GM10248 (cell line): ENCODE measurements at places on chromosomes 5 and 9.

- no peak for DNase-seq
Measured at GRCh38 chr9:90419221-90419851, 223.3 kb downstream of the DIRAS2 start.

GRCh38 chr9:124964056-124964455 lies 23.2 kb upstream of the GOLGA1 start:
- no peak for DNase-seq

DNA sequence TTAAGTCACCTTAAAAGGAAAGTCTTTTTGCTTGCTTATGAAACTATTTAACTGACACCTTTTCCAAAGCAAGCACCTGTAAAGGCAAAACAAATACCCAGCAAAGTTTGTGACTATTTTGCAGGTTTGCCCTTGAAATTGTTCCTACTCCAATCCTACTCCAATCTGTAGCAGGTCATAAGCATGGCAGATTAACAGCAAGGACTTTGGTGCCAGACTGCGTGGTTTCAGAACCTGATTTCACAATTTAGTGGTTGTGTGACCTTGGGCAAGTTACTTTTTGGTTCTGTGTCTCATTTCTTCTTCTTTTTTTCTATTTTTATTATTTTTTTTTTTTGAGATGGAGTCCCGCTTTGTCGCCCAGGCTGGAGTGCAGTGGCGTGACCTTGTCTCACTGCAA lies 282.1 kb downstream of the RFX3 start:
- no peak for DNase-seq

GRCh38 chr5:78615697-78616096 lies 32.9 kb downstream of the LHFPL2 start:
- DNase-seq, result no peak

GRCh38 chr9:99353408-99353807 lies 131.3 kb downstream of the SEC61B start:
- DNase-seq, result no peak

GRCh38 chr9:34370970-34371880 lies 5.5 kb downstream of the MYORG start:
- no peak for DNase-seq

- DNase-seq, result no peak
Measured at GRCh38 chr9:26296910-26297572, 595.6 kb downstream of the CAAP1 start.

DNA sequence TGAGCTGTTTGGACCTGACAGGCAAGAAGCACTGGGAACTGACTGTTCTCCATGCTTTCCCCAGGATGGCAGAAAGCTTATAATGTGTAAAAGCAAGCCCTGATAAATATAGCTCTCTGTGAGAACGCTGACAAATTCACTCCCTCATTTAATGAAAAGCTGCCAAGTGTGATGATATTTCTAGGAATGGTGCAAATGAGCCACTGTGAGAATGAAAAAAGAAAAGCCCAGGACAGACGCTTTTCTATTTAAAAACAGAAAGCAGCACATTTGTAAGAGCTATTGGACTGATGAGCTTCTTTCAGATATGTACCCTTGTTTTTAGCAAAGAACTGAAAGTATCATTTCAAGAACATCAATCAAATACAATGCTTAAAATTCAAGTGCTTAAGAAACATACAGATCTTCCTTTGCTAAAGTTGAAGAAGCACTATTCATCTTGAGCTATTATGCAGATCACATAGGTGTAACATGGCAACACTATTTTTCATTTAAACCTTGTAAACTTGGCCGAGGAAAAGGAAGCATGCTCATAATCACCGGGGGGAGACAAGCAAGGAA lies 842.6 kb upstream of the ACO1 start:
- no peak for DNase-seq

GRCh38 chr9:123033864-123034601 lies 566 bp downstream of the GPR21 start:
- DNase-seq, result peak; percentile 26

- DNase-seq, result no peak
Measured at GRCh38 chr5:35884773-35885172, 28.1 kb downstream of the IL7R start.

DNA sequence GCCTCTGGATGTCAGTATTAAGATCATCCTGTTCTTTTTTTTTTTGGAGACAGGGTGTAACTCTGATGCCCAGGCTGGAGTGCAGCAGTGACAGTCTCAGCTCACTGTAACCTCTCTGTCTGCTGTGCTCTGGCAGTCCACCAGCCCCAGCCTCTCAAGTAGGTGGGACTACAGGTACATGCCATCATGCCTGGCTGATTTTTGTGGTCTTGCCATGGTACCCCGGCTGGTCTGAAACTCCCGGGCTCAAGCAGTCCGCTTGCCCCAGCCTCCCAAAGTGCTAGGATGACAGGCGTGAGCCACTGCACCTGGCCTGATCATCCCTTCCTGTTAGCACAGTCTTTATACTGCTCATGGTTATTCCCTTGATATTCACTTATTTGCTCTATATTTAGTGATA lies 3.5 kb downstream of the KDM4C start:
- DNase-seq, result no peak

DNA sequence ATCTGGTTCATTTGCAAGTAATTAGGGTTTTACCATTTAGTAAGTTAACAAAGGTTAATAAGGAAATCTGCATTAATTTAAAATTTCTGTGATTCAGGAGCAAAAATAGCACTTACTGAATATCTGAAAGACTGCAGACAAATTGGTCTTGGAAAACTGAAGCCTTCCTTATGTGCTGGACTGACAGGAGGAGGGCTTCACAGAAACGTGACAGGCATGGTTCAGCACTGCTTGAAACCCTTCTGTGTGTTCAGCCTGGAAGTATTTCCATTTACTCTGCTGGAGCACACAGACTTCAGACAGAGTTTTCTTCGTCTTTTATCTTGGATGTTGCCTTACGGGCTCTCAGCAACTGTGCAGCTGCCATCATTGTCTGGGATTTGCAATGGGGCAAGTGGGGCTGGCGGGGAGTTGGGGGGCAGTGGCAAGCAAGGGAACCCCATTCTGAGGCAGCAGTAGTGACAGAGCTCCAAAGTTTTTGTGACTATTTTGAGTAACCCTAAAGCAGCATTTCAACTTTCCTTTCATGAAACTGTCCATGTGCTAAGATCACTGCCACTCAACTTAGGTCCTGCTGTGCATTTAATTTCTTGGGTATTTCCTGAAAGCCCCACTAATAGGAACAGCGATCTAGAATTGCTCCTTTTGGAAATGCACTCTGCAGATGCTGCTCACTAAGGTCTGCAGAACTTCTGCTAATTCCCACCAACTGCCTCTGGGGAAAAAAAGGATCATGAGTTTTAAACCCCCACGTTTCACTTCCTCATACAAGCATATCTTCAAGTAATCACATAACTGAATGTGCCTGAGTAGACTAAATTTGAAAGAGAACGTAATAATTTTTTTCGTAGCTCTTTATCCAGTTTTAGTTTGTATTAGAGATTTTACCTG lies 56.6 kb downstream of the KCNN2 start:
- DNase-seq, result peak; percentile 21

DNA sequence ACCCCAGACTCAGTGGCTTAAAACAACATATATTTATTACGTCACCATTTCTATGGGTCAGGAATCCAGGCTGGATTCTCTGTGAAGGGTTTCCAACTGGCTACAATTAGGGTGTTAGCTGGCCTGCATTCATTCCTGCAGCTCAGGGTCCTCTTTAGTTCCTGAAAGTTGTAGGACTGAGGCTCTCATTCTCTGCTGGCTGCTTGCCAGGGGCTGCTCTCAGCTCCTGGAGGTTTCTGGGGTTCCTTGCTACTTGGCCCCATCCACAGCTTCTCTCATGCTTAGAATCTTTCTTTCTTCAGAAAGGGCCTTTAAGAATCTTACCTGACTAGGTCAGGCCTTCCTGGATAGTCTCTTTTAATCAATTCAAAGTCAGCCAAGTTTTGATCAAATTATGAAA lies 424.6 kb downstream of the GADD45G start:
- no peak for DNase-seq

DNA sequence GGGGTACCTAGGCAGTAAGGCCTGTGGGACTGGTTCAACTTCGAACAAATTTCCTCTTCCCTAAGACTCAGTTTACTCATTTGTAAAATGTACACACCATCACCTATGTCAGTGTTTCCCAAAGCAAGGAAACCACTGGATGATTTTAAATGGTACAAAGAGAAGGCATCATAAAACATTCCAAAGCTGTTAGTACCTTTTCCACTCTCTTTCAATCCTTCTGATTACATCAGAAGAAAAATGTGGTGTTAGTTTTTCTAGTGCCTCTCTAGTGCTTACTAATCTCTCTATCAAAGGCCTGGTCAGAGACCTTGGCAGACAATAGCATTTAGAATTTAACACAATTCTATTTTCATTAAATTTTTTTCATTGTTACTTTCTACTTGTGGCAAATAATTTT lies 18.1 kb downstream of the NR6A1 start:
- DNase-seq, result no peak

GRCh38 chr9:131114084-131114535 lies 11.3 kb upstream of the NUP214 start:
- DNase-seq, result no peak

GRCh38 chr9:86670536-86670935 lies 276.8 kb downstream of the GAS1 start:
- no peak for DNase-seq

- no peak for DNase-seq
Measured at GRCh38 chr9:9920425-9921060, 692.3 kb downstream of the PTPRD start.

DNA sequence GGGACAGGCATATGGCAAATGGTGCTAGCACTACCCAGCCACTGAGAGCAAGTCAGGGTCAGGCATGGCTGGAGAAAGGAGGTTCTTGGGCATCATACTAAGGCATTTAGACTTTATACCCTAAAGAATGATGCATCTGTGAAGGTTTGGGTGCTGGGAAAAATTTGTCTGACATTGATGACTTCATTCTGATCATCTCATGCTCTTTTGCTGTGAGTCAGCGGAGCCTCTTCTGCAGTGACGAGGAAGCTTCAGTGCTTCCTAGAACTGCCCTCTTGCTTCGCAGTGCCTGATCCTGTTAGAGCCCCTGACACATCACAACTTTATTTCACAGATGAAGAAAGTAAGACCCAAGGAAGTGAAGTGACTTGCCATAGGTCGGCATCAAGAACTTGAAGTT lies 266.6 kb upstream of the GAS1 start:
- no peak for DNase-seq

DNA sequence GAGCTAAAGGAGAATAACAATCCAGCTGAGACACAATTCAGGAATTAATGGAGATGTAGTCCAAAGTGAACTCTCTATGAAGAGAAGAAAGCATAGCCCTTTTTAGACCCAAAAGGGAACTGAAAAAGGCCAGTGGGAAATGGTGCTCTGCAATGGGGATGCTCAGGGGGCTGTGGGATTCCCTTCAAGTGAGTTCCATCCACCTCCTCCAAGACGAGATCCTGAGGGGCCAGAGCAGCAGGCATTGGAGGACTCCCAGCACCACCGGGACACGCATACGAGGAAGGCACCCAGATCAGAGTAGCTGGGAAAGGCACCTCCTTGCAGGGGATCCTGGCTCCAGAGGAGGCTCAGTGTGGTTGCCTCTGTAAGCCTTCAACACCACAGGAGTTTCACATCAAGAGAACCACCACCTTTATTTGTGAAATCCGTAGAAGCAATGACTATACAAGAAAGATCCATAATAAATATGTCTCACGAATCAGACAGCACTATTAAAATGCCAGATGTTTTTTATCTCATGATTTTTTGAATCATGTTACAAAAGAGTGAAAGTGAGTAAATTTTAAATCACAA lies 288.2 kb downstream of the MED10 start:
- no peak for DNase-seq

DNA sequence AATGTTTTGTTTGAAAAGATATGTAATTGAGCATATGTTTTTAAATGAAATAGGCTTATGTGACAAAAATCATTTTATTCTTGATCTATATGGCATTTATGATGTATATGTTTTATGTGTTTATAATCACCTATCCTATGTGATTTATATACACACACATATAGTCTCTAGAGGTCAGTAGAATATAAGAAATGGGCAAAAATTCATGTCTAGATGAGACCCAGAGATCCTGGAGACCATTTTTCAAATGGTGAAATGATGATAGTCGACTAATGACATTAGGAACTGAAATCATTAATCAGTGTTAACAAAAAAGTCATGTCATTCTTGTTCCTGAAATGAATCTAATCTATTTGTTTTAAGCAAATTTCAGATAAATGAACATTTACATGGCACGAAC lies 709.2 kb upstream of the WWC1 start:
- no peak for DNase-seq

GRCh38 chr5:151611127-151611775 lies 20.1 kb upstream of the FAT2 start:
- no peak for DNase-seq

DNA sequence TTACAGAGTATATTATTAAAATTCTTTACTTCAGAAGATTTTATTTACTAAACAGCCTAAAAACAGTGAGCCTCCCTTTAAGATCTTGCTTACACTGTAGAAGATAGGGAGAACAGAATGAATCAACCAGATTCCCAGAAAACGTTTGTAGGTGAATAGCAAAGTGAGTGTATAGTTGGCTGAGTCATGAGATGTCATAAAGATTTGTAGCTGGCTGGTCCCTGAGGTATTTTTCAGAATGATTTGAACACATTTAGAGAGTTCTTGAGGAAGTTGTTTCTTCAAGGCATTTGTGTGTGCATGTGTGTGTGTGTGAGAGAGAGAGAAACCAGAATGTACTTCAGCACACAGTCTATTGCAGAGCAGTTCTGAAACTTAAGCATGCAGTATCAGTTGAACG lies 159.4 kb upstream of the PRR16 start:
- no peak for DNase-seq

DNA sequence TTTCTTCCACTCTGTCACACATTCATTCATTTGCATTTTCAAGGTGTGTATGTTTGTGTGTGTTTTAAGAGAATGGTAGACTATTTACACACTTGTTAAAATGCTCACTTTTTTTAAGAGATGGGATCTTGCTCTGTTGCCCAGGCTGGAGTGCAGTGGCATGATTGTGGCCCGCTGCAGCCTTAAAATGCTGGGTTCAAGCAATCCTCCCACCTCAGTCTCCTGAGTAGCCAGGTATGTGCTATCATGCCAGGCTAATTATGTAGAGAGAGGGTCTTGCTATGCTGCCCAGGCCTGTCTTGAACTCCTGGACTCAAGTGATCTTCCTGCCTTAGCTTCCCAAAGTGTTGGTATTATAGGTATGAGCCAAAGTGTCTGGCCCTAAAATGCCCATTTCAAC lies 173.5 kb downstream of the PDE4D start:
- DNase-seq, result no peak

GRCh38 chr5:127031147-127031862 lies 947 bp upstream of the MARCHF3 start:
- DNase-seq, result peak; percentile 45

- no peak for DNase-seq
Measured at GRCh38 chr5:96942911-96943310, 7.0 kb downstream of the LNPEP start.
